NCI-H524 (cell line): ENCODE measurements at places on chromosomes 5 and 9.

DNA sequence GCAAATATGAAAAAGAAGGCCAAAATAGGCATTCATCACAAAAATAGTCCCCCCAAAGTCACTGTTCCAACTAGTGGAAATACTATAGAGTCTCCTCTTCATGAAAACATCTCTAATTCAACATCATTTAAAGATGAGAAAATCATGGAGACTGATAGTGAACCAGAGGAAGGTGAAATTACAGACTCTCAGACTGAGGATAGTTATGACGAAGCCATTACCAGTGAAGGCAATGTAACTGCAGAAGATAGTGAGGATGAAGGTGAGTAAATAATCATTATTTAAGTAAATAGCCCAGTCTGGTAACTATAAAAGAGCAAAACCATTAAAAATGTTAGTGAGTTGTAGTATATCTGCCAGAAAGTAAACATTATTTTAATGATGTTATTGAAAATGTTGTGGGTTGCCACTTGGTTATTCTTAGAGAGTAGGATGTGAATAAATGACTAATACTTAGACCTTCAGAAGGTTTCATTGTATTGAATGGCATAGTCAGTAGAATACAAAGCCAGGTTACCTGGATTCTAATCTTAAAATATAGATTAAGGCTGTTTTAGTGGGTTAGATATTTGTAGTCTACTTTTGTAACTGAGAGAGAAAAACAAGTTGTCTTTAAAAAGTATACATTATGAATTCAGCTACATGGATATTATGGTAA, 16.3 kb downstream of the AGGF1 start:
- no peak for DNase-seq

DNA sequence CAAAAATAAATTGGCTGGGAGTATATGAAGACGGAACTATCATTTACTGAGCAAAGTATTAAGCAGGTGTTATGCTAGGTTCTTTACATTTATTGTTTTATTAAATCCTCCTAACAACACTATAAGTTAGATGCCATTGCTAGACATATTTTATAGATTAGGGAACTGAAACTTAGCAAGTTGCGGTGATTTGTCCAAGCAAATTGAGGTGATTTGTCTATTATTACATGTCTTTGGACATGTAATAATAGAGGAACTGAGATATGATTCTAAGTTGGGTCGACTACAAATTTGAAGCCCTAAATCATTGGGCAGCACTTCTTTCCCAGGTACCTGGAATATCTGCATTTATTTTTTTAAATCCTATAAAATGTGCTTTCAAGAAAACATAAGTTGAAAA, 429.9 kb downstream of the GABRG2 start:
- no peak for DNase-seq

- no peak for DNase-seq
These were observed 559.8 kb upstream of the TYRP1 start for GRCh38 chr9:12133416-12133815.

- peak; percentile 60 for DNase-seq
These were observed 115.6 kb downstream of the XRCC4 start for GRCh38 chr5:83192947-83193346.

DNA sequence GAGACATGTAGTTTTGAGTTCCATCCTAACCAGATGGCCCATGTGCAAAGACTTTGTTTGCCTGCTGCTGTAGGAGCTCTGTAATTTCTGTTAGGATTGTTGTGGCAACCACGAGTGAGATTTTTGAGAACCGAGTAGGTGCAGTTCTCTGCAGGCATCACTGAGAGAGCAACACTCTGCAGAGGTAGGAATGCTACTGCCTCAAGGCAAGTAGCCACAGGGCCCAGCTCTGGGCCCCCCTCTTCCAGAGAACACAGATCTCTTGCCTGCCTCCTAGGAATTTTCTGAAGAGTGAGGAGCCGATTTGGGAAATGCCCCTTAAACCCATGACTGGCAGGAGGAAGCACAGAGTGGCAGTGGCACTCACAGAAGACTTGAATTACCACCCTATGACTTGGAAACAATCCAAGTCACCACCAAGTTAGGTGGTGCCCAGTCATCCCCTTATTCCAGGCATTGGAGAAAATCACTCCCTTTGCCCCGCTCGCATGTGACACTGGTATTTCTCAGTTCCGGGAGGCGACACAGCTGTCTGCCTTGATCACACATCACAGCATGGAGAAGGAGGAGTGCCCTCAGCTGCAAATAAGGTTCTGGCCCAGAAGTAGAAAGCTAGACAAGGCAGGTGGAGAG, 52.5 kb upstream of the SLC2A8 start:
- DNase-seq = no peak

- DNase-seq = no peak
These were observed 145.5 kb downstream of the DCP2 start for GRCh38 chr5:113122053-113122452.

DNA sequence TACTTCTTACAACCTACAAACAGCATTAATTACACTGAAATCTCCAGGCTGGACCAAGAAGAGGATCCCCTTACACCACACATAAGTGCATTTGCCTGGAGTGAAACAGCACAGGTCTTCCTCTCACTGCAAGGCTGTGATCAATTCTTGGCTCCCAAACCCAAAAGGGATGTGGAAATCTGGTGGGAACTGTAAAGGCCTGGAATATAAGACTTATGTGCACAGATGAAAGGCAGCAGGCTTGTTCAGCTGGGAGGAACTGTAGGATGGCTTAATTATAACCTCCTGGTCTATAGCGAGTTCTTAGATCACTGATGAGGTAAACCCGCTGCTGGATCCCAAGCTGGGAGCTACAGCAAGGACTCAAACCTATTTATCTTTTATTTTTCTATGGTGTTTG, 182.9 kb upstream of the TNC start:
- DNase-seq = no peak

DNA sequence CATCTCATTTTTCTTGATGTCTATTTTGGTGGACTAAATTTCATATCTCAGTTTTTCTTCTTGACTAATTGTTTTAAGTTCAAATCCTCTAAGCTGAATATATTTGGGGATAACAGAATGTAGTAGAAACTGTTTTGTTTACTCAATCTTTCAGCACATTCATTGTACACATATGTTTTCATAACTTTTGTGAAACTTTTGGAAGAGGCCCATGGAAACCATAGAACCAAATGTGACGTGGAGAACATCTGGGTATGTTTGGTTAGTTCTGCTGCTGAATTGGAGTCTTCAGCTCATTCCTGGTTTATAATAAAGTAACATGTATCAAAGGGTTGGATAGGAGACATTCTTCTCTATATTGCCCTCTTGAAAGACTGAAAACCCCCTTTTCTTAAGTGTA, 88.4 kb downstream of the CCDC171 start:
- DNase-seq = no peak

GRCh38 chr5:42423285-42424165, at the start of gene GHR:
TSS of gene GHR (plus strand) at chr5:42423439. CDS start at chr5:42565875, 142,436 bp downstream.
- DNase-seq = peak; percentile 83
